GM13976 (cell line): ENCODE measurements at places on chromosomes 3 and 15.

DNA sequence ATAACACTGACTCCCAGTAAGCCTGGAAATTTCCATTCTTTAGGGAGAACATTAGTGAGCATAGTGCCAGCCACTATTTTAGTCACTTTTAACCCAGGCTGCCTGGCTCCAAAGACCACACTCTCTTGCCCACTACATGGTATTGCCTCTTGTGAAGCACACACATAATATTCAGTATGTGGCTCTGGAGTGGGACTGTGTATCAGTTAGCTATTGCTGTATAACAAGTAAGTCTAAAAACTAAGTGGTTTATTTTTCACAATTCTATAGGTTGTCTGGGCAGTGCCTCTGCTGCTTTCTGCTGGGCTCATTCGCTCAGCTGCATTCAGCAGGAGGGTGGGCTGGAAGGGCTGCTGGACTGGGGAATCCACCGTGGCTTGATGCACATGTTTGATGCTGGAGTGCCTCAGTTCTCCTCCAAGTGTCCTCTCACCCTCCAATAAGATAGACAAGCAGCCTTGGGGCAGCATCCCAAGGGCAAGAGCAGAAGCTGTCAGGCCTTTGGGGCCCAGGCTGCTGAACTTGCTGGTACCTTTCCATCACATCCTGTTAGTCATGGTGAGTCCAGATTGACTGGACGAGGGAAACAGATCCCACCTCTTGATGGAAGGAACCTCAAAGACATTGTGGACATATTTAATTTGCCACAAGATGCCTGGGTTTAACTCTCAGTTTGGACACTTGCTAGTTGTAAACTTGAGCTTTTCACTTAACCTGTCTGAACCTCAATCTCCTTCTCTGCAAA lies 66.6 kb upstream of the TLE3 start:
- no peak for DNase-seq

- DNase-seq, result no peak
These were observed 10.4 kb upstream of the FMN1 start for GRCh38 chr15:33204926-33205325.

DNA sequence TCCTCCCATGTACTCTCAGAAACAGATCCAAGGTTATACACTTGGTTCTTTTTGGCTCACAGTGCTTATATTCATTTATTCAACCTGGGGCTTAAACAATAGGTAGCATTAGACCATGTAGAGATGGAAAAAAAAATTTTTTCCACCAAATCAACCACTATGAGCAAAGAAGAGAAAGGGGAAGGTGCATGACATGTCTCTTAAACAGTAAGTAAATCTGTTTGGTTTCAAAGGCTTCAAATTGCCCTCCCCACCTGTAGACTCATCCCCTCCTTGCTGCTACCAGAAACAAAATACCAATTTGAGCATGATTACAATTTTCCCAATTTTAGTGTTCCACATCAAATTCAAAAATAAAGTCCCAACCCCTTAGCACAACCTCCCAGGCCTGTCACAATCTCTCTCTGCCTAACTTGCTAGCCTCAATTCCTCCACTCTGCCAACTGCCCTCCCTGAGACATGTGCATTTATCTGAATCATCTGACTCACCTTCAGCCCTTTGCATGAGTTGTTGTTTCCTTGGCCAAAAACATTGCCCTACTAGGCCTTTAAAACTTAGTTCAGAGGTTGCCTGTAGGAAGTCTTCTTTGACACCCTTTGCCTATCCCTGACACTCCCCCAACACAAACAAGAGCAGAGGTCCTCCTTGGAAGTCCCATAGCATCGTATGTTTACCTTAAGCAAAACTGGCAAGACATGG lies 30.3 kb upstream of the TSC22D2 start:
- no peak for DNase-seq

DNA sequence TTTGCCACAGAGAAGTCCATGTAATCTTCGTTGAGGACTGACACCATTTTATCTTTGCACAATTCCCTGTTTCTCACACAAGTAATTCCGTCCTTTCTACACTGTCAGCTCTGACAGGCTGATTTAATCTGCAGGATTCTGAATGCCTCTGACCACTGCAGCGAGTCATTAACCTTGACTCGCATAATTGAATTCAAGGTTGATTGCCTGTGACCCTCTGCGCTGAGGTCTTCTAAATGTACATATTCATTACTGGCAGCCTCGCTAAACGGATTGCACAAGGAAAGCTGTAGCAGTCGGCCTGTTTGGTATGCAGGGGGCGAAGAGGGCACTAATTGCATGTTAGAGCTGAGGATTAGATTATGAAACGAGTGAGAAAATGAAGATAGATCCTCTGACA lies 147.8 kb downstream of the SHOX2 start:
- DNase-seq, result no peak

DNA sequence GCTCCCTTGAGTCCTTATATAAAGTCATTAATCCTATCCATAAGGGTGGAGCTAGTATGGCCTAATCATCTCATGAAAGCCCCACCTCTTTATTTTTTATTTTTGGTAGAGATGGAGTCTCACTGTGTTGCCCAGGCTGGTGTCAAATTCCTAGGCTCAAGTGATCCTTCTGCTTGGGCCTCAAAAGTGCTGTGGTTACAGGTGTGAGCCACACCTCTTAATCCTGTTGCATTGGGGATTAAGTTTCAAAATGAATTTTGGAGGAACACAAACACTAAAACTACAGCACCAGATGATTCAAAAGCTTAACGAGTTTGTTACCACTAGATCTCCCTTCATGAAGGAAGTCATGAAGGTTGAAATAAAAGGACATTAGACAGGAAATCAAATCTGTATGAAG lies 27.7 kb downstream of the RAB7A start:
- no peak for DNase-seq
